Lower lobe of right lung (tissue), 2 donors: ENCODE measurements at places on chromosomes 6 and 20.

DNA sequence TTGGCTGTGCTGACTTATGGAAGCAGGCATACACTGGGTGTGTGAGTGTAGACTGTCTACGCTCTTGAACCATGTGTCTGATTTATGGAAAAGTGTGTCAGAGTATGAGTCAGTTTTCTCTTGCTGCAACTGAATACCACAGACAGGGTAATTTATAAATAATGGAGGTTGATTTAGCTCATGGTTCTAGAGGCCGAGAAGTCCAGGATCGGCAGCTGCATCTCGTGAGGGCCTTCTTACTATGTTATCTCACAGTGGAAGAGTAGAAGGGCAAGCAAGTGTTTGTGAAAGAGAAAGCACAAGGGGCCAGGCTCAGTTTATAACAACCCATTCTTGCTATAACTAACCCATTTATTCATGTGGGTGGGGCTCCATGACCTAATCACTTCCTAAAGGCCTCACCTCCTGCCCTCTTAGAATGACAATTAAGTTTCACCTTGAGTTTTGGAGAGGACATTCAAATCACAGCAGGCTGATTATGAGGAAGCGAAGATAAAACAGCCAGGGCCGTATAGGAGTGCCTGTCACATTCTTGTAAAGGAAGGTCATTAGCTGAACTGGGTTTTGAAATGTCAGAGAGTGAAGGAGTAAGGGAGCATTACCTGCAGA is 6.7 kb downstream of the GPR31 start:
- no peak for DNase-seq

DNA sequence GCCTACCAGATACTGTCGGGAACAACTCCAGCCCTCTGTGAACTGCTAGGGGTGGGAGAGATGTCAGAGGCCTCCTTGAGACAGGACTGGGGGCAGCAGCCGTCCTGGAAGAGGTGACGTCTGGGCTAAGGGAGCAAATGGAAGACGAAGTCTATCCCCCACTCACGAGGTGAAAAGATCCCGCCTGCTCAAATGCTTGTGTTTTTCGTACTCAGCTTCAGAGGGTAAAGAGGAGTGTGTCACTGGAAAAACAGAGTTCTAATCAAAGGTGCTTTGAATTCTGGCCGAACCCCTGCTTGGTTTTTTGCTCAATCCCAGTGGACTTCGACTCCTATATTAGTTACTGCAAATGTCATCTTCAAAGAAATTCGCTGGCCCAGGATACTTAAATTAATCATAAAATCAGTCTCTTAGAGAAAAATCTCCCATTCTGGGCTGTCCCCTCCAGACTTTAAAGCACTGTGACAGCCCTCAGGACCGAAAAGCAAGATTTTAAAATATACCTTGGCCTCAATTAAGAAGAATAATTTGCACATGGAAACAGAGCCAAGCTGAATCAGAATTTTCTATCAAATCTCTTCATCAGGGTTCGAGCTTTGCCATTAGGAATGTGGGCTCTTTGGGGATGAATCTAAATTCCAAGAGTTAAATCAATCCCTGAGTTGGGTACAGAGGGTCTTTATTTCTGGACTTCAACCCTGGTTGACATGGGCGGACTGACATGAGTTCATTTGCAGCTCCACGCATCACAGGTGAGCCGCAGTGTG is 61.8 kb upstream of the AFDN start:
- no peak for DNase-seq

- no peak for DNase-seq
These were observed 18.5 kb downstream of the PLAGL2 start for GRCh38 chr20:32189123-32189410.

DNA sequence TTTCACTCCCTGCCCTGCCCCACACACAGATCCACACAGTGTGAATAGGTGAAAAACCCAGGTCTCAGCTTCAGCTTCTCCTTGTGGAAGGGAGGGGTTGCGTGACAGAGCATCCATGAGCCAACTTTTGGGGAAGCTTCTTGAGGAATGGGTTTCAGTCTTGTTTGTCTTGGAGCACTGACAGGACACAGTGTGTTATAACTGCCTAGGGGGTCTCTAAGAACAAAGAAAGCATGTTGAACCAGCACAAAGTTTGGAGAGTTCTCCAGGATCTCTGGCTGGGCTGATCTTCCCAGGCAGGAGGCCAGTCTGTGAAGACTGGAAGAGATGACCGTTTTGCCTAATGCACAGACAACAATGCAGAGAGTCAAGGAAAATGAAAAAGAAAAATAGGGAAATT is 164.5 kb downstream of the COL12A1 start:
- no peak for DNase-seq

DNA sequence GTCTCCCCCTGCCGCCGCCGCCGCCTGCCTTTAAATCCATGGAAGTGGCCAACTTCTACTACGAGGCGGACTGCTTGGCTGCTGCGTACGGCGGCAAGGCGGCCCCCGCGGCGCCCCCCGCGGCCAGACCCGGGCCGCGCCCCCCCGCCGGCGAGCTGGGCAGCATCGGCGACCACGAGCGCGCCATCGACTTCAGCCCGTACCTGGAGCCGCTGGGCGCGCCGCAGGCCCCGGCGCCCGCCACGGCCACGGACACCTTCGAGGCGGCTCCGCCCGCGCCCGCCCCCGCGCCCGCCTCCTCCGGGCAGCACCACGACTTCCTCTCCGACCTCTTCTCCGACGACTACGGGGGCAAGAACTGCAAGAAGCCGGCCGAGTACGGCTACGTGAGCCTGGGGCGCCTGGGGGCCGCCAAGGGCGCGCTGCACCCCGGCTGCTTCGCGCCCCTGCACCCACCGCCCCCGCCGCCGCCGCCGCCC is 474 bp downstream of the CEBPB start:
- peak; percentile 86 for DNase-seq
